ENCODE measurements at places on chromosomes 7 and 10.

- DNase-seq, result no peak
Observed at GRCh38 chr7:120337308-120337907, 64.4 kb downstream of the KCND2 start.

DNA sequence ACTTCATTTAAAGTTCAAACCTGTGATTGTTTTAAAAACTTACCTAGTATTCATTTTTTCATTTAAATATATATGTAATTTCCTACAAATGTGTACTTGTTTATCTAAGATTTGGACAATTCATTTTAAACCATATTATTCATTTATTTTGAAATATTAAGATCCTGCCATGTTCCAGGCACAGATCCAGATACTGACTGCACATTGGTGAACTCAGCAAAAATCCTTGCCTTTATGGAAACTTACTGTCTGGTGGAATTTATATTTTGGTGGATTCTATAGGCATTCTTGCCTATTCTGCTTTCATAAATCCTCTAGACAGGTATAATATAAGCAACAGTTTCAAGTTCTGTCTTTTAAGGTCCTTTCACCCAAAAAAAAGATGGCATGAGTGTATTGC lies 48.3 kb upstream of the RPA3 start:
- DNase-seq, result no peak

- DNase-seq, result no peak
Observed at GRCh38 chr10:107092321-107092720, 72.2 kb downstream of the SORCS1 start.

- no peak for DNase-seq
Observed at GRCh38 chr10:74063256-74063655, 65.3 kb downstream of the VCL start.

- DNase-seq, result no peak
Observed at GRCh38 chr7:152637920-152638580, 37.9 kb downstream of the XRCC2 start.

DNA sequence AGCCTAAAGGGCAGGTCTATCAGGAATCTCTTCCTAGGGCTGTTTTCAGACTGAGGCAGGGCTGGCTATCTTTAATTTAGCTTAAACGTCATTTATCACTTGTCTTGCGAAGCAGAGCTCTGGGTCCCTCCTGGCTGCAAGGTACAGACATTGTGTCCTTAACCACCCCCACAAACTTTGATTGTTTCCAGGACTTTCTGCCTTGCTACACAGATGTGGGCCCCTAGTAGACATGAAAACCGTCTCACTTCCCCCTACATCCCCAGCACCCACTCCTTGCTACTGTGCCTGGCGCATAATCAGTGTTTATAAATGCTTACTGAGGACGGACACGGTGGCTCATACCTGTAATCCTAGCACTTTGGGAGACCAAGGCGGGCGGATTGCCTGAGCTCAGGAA lies 54.5 kb downstream of the PIP4K2A start:
- DNase-seq, result no peak

- no peak for DNase-seq
Observed at GRCh38 chr10:22589851-22590514, 124.4 kb downstream of the PIP4K2A start.

DNA sequence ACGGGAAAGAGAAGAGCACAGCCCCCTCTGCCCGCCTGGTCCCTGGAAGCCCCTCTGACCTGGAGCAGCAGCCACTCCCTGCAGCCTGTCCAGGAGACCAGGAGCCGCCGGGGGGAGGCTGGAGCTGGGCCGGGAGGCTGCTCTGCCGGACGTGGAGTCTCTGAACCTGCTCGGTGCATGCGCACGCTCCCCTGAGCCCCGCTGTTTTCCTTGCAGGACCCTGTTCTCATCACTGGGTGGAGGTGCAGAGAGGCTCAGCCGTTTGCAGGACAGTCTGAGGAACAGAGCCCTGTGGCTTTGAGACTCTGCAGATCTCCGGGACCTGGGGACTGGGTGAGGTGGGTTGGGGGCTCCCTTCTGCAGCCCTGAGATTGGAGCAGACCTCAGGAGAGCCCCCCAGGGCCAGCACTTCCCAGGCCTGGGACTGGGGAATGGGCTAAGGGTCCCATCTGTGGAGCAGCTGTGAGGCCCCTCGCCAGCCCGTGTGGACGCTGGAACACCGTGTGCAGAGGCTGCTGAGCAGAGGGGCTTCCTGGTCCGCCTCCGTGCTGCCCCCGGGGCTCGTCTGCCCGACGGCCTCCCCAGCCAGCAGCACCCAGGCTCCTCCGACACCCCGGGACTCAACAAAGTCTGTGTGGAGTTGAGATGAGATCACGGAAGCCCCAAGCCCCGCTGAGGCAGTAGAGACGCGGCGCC lies 48.5 kb upstream of the ADGRA1 start:
- DNase-seq, result peak; percentile 80

- DNase-seq, result no peak
Observed at GRCh38 chr10:8088504-8088903, 34.0 kb downstream of the GATA3 start.

GRCh38 chr7:116200963-116201362 lies 9.4 kb upstream of the TES start:
- no peak for DNase-seq

- DNase-seq, result no peak
Observed at GRCh38 chr10:101319241-101319915, 34.6 kb upstream of the BTRC start.

- DNase-seq, result no peak
Observed at GRCh38 chr7:2123360-2123759, 109.4 kb downstream of the MAD1L1 start.

DNA sequence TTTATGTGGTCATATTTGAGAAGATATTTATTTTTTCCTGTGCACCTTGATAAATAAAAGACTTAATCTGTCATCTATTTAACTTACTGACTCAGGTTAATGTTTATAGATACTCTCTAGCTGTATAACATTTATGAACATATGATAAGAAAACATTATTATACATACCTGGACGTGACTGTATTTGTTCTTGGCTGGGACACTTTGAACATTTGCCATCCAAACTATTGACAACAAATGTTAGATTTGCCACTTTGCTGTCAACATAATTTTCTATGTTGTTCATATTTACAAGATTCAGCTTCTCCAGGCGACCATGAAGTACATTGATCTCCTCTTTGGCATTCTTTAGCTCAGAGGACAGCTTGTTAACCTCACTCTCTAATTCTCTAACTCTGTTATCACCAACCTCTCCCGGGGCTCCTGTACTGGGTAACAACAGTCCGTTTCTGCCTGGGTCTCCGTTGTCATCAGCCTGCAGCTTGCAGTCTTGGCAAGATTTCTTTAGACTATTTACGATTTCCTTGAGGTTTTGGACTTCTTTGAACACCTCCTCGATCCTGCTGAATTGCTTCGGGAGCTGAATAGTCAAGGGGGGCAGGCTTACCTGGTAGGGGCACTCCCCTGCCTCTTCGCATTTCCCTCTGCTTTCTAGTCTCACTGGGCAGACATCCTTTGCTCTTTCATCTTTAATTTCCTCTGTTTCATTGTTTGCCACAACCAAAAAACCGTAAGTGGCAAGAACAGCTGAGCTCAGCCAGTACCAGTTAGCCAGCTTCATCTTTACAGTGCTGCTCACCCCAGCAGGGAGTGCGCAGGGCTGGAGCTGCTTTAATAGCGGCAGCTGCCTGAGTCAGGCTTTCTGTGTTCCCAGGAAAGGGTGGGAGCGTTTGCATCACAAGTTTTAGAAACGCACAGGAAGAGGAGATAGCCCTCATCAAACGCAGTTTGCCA lies at the start of gene FGL2:
Gene FGL2, minus strand, starts transcription at position 807 of the 954 bp plus-strand sequence. Its CDS starts 26 bp downstream, at position 781.
- no peak for DNase-seq

- no peak for DNase-seq
Observed at GRCh38 chr7:41501006-41501405, 201.9 kb downstream of the INHBA start.

GRCh38 chr10:96672481-96673175 lies 47.7 kb downstream of the PIK3AP1 start:
- no peak for DNase-seq

GRCh38 chr7:83870515-83870914 lies 221.6 kb upstream of the SEMA3E start:
- no peak for DNase-seq

GRCh38 chr7:100679129-100679926 lies 5.8 kb downstream of the GNB2 start:
- DNase-seq, result no peak

DNA sequence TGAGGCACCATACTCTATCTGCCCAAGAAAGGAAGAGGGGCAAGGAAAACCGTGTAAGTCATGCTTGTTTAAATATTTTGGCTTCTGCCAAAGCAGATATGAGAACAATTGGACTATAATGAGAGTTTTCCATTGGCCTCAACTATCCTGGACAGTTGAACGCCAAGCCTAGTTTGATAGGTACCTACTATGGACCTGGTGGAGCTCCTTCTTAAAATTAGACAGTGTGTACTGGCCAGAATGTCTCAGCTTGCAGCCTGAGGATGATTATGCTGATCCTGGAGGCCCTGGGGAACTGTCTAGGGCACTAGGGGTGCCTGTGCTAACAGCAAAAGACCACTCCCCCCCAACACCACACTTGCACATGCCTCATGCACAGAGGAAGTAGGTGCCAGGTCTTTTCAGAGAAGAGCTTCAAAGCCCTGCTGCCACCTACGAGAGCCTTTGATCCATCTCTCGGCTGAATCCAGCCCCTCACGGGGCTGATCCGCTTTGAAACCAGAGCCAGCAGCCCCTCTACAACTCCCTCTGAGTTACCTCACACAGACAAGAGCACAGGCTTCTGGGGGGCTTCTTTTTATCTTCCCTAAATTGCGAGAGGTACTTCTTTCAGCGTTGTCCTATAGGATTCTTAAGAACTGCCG lies 473.8 kb upstream of the GALNT17 start:
- DNase-seq, result no peak

- no peak for DNase-seq
Observed at GRCh38 chr10:124105594-124105993, 12.2 kb upstream of the CHST15 start.

- no peak for DNase-seq
Observed at GRCh38 chr7:129393255-129393654, 41.0 kb upstream of the STRIP2 start.

DNA sequence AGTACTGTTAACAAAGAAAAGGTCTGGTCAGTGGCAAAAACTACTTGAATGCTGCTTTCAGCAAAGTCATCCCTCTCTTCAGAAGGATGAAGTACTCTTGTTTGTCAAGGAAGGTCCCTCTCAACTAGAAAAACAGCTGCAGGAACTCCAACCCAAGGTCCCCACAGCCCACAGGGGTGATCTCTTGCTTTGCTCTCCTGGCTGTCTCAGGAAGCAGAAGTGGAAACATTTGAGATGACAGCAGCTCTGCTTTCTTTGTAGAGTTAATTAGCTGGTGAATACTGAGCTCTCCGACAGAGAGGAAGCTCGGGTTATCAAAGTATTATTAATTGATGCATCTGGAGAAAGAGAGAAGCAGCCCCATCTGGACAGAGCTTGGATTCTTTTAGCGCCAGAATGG lies 25.4 kb upstream of the LRGUK start:
- DNase-seq, result no peak

GRCh38 chr10:52334595-52334994 lies 20.5 kb downstream of the DKK1 start:
- no peak for DNase-seq

GRCh38 chr10:118968482-118968881 lies 61.0 kb upstream of the NANOS1 start:
- DNase-seq, result no peak

DNA sequence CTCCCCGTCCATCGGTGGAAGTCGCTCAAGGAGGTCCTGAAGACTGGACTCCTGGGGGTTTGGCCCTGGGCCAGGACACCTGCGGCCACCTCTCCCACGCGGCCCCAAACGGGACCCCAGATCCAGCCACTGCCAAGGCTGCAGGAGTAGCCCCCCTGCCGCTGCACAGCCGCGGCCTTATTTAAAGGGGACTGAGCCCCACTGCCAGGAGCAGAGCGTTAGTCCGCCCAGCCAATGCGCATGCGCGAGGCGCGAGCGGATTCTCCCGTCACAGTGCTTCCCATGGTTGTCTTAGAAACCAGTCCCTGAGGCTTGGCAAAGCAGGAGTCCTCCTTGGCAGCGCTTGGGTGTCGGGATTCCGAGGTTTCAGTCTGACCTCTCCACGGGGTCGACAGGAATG lies 320.0 kb downstream of the ZNF716 start:
- no peak for DNase-seq

- no peak for DNase-seq
Observed at GRCh38 chr7:127946111-127946510, 85.1 kb downstream of the LRRC4 start.

- no peak for DNase-seq
Observed at GRCh38 chr7:126533715-126534114, 719.0 kb downstream of the GRM8 start.

DNA sequence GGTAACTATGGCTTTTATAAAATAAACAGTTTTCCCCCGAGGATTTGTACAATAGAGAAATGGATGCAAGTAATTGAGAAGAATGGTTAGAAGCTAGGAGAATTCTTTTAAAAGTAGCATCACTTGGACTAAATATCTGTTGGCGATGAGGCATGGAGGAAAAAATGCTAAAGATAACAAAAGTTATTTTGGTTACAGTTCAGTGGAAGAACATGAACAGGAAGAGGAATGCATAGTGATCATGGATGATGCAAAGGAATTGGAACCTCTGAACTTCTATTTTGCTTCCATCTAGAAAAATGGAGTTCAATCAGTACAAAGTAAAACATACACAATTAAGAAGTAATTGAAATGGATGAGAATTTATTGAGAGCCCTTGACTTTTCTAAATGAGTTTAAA lies 32.9 kb downstream of the ENTPD1 start:
- no peak for DNase-seq

GRCh38 chr7:120877701-120878100 lies 19.8 kb upstream of the TSPAN12 start:
- DNase-seq, result no peak

- DNase-seq, result no peak
Observed at GRCh38 chr7:45402480-45403218, 171.5 kb upstream of the ADCY1 start.

DNA sequence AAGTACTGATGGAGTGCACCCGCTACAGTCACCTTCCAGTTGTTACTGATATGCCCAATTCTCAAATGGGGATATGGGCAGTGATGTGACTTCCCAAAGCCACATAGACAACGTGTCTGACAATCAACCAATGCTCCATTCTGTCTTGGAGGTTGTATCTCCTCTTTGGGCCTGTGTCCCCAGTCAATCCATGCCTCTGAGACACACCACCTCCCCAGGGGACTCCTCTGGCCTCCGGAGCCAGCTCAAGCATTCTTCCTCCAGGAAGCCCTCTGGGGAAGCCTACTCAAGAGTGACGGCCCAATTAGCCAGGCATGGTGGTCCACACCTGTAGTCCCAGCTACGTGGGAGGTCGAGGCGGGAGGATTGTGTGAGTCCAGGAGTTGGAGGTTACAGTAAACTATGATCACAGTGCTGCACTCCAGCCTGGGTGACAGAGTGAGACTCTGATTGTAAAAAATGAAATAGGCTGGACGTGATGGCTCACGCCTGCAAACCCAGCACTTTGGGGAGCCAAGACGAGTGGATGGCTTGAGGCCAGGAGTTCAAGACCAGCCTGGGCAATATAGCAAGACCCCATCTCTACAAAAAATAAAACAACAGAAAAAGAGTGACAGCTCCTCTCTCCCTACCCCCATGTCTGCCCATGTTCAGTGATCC lies 99.5 kb upstream of the TNRC18 start:
- DNase-seq, result no peak

GRCh38 chr7:123939784-123940183 lies 14.7 kb downstream of the SPAM1 start:
- no peak for DNase-seq

- no peak for DNase-seq
Observed at GRCh38 chr10:79084012-79084971, 15.5 kb downstream of the ZMIZ1 start.

- DNase-seq, result no peak
Observed at GRCh38 chr7:131250331-131250730, 77.3 kb upstream of the MKLN1 start.

All from 8988T (cell line).